ENCODE measurements at places on chromosomes 3 and 15.

- no peak for DNase-seq
Measured at GRCh38 chr15:99102332-99103235, 2.3 kb upstream of the SYNM start.

GRCh38 chr3:24937780-24938179, 443.1 kb upstream of the THRB start:
- no peak for DNase-seq

- DNase-seq = no peak
Measured at GRCh38 chr3:114597012-114597411, 303.2 kb downstream of the TIGIT start.

DNA sequence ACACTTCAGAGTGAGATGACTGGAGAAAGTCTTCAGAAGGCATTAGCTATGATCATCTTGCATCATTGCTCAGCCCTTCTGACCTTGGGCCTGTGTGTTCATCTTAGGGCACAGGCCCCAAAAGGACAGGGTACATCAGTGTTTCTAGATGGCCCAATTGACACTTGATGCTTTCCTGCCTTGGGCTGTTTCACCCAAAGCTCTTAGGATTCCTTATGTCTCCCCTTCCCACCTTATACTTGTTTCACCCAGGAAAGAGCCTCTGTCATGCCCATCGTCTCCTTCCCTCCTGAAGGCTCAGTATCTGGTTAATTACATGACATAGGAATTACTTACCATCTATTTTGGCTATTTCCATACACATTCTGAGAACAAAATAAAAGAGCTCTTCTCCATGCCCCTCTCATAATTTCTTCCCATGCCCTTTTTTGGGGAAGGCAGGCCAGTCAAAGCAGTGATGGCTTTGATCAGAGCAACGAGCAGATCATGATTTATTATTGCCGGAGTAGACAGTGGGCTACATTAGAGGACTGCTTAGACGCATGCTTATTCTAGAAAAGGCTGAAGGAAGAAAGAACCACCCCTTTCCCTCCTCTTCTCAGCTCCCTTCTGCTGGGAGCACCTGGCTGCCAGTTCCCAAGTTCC, 72.9 kb downstream of the GHSR start:
- DNase-seq = no peak

- DNase-seq = no peak
Measured at GRCh38 chr3:186261638-186262037, 100.4 kb downstream of the DGKG start.

DNA sequence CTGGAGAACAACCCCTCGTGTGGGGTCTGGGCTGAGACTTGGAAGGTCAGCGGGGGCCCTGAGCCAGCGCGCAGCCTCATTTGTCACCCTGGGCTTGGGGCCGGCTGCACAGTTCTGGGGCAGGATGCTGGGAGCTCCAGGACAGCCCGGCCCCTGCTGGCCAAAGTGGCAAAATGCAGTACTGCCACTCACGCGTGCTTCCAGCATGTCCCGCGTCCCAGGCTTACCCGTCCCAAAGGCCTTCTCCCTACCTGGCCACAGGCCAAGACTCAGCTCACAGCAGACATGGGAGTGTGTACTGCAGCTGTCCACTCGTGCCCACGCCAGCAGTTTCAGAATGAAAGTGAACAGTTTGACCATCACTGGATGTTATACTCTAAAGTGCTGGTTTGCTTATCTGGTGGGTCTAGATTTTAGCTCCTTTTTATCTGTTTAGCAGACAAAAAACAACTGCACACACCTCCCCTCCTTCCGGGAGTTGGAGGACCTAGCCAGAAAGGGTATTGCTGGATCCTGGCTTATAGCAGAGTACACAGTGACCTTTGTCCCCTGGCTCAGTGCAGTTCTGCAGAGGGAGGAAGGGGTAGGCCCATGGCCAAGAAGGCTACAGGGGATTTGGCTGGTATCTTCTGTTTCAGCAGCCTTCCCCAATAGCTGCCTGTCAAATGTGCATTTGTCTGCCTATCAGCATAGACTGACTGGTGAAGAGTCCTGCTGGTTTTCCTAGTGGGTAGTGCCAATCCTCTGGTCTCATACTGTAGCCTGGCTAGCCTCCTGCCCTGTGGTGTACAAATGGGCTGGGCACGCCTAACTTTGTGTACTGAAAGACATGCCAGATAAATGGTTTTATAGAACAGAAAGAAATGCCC, 23.2 kb upstream of the IP6K2 start:
- DNase-seq = peak; percentile 24

DNA sequence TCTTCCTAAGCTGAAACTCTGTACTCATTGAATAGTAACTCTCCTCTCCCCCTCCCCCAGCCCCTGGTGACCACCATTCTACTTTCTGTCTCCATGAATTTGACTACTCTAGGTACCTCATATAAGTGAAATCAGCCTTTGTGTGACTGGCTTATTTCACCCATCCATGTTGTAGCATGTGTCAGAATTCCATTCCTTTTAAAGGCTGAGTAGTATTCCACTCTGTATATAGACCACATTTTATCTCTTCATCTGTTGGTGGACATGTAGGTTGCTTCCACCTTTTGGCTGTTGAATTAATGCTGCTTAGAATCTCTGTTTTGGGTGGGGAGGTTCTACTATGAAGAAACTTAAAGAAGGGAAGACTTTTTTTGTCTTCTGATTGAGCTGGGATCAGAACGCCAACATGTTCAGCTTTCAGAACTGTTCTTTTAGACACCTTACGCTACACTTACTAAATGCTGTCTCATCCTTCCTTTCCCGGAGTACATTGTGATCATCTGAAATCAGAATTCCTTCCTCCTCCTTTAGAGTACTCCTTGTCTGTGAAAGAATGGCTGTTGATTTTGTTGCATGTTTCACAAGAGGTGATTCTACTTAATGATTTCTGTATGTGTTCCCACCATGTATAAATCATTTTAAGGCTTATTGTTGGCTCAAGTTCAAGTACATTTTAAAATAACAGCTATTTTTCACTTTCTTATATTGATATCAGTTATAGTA, 50.3 kb downstream of the MRPS25 start:
- no peak for DNase-seq

DNA sequence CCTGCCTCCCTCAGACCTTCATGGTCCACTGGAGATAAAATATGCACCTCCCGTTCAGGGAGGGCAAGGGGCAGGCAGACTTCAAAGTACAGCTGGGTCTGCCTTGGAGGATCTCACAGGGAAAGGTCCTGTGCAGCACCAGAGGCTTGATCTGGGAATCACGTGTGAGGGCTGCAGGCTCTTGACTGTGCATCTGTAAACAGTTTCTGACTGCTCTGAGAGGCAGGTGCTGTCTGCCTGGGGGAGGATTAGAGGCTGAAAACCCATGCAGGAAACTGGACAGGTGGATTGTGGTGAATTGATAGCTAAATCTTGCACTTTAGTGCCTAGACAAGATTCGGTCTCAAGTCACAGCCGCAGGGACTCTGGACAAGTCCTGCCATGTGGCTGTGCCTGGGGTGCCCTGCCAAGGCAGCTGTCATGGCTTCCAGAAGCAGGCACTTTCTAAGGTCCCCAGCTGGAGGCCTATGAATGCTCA, 239.3 kb downstream of the EPHB1 start:
- no peak for DNase-seq

- no peak for DNase-seq
Measured at GRCh38 chr3:128472449-128473179, 5.9 kb upstream of the DNAJB8 start.

All from activated CD4-positive, alpha-beta T cell treated with anti-CD3 and anti-CD28 coated beads for 1 hour (primary cell).